Aorta (tissue), 5 donors: ENCODE measurements at places on chromosomes 2 and 18. TPM values are rescaled to one million over a fixed set of nuclear protein-coding genes. Genes with fewer than 3 reads are reported as not detected.

- no peak for DNase-seq
Observed at GRCh38 chr2:137155356-137156104, 390.2 kb downstream of the THSD7B start.

DNA sequence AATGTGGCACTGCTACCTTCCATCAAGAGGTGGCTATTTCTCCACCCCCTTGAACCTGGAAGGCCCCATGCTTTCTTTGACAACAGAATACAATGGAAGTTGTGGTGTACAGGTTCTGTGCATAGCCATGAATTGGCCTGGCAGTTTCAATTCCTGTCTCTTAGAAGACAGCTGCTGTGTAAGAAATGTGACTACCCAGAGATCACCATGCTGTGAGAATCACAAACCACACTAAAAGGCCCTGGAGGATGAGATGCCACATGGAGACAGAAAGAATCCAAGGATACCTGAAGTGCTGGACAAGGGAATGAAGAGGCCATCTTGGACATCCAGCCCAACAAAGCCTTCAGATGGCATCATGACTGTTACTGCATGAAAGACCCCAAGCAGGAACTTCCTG is 47.7 kb upstream of the EHBP1 start:
- DNase-seq, result no peak

DNA sequence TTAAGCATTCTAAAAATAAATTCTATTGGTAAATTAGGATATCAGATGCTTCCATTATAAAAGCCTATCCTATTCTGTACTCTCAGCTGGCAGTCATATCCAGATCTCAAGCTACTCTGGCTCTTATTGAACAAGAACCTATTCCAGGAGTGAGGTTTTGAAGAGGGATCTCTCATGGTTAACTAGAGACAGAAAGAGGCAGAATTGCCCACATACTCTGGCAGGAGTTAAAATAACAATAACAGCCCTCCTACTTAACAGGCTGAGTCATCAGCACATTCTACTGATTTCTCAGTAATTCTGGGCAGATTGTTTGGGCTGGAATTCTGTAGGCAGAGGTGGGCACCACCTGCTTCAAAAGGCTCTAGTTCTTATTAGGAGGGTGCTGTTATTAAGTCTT is 142.0 kb upstream of the UNC80 start:
- no peak for DNase-seq

FAM117B gene
- 4.3 TPM for total RNA-seq

STON1 gene
- 28.6 TPM for total RNA-seq
